ENCODE measurements at places on chromosomes 6 and 20.

DNA sequence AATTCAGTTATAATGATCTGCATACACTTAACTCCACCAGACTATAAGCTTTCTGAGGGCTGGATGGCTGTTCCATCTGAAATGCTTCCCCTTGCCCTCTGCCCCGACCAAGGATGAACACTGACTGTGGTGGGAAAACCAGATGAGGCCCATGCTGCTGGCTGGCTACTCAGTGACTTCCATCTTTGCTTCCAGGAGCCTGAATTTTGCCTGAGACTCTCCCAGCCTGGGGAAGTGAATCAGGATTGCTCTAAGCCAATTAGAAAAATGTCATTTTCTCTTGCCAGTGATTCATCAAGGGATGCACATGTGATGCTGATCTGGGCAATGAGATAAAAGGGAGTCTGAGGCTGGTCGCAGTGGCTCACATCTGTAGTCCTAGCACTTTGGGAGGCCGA is 1.7 kb upstream of the TOMM34 start:
- ATAC-seq: no peak

- ATAC-seq: no peak
These were observed 11.7 kb upstream of the NT5DC1 start for GRCh38 chr6:116088946-116089345.

- ATAC-seq: no peak
These were observed 112.9 kb upstream of the RPS6KA2 start for GRCh38 chr6:166739976-166740318.

- no peak for ATAC-seq
These were observed 171.6 kb upstream of the CEP162 start for GRCh38 chr6:84399003-84399402.

GRCh38 chr6:2732503-2733089 is 18.1 kb downstream of the MYLK4 start:
- ATAC-seq: no peak

DNA sequence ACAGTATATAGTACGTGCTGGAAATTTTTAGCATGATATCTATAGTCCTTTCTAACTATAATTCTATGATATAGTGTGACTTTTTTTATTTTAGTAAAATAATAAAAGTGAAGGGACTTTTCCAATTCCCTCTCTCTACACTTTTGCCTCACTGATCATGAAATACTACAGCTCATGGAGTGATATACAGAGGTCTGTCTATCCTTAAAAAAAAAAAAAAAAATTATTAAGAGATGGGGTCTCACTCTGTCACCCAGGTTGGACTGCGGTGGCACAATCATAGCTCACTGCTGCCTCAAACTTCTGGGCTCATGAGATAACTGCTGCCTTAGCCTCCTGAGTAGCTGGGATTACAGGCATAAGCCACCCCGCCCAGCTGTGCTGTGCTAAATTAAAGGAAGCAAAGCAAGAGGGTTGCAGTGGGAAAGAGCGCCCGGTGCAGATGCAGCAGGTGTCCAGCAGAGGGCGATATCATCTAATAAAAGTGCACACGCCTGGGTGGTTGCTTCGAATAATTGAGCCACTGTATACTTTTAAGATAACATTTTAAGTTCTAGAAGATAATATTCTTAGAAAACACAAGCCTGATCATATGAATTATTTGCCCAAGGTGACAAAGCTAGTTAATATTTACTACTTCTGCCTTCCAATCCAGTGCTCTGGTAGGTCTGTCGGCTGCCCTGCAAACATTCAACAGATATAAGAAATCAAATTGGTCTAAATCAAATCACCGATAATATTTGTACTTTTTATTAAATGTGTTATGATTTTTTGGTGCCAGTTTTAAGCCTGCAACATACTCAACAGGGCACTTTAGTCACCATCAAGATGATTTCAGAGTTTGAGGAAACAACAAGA is 94.9 kb upstream of the NT5E start:
- peak; percentile 70 for ATAC-seq

GRCh38 chr20:62723351-62723750 is 14.7 kb downstream of the NTSR1 start:
- no peak for ATAC-seq
